ENCODE measurements at places on chromosomes 4 and X.

DNA sequence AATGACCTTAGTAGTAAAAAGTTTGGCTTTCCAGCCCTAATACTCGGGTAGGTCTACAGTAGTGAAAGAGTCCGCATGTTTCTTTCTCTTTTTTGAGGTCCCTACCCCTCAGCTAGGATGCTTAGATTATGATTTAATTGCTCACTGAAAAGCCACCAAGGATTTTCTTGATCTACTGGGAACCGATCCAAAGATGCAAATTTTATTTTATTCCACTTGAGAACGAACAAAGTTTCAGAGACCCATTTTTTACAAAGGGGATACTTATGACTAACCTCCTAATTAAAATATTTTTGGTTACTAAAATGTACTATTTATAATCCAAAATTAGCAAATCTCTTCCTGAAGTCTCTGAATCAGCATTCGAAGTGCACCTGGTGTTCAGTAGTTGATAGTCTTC is 14.3 kb upstream of the PDHA2 start:
- no peak overlapping the region for H3K4me3 ChIP-seq
- DNase-seq = no peak
- no peaks in the 10 kb centered on the region for H3K36me3 ChIP-seq
- no peak overlapping the region for H3K27ac ChIP-seq

GRCh38 chr4:4995103-4995907 is 24.0 kb downstream of the CYTL1 start:
- DNase-seq = peak; percentile 54
- H3K4me3 ChIP-seq = no peak overlapping the region
- no peaks in the 10 kb centered on the region for H3K27me3 ChIP-seq
- H3K36me3 ChIP-seq = no peaks in the 10 kb centered on the region
- no peak overlapping the region for H3K27ac ChIP-seq
- H3K4me1 ChIP-seq = no peaks in the 10 kb centered on the region

- no peak overlapping the region for H3K4me3 ChIP-seq
- H3K4me1 ChIP-seq = no peaks in the 10 kb centered on the region
- no peak overlapping the region for H3K27ac ChIP-seq
These were observed 30.6 kb downstream of the ABHD18 start for GRCh38 chr4:127995776-127996175.

GRCh38 chr4:177726111-177726510 is 283.9 kb upstream of the AGA start:
- no peak overlapping the region for H3K27ac ChIP-seq
- H3K4me1 ChIP-seq = no peaks in the 10 kb centered on the region
- H3K27me3 ChIP-seq = no peaks in the 10 kb centered on the region

GRCh38 chrX:121050781-121051180 is 3.4 kb downstream of the GLUD2 start:
- DNase-seq = no peak
- no peaks in the 10 kb centered on the region for H3K4me1 ChIP-seq
- H3K4me3 ChIP-seq = no peak overlapping the region
- H3K36me3 ChIP-seq = no peaks in the 10 kb centered on the region
- H3K27ac ChIP-seq = no peak overlapping the region

DNA sequence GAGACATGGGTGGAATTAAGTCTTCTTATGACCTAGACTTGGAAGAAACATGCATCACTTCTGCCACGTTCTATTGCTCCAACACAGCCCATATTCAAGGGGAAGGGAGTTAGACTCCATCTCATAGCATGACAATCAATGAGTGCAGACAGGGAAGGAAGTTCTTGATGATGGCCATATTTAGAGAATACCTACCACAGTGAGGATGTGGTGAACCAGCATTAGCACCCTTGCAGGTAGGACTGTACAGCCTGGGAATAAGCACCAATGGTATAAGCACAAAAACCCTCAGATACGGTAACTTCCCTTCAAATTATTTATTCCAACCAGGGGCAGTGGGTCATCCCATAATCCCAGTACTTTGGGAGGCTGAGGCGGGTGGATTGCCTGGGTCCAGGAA is 29.8 kb downstream of the PAGE2 start:
- DNase-seq = no peak
- no peak overlapping the region for H3K4me3 ChIP-seq
- no peak overlapping the region for H3K27ac ChIP-seq
- H3K27me3 ChIP-seq = no peaks in the 10 kb centered on the region
- no peaks in the 10 kb centered on the region for H3K36me3 ChIP-seq

DNA sequence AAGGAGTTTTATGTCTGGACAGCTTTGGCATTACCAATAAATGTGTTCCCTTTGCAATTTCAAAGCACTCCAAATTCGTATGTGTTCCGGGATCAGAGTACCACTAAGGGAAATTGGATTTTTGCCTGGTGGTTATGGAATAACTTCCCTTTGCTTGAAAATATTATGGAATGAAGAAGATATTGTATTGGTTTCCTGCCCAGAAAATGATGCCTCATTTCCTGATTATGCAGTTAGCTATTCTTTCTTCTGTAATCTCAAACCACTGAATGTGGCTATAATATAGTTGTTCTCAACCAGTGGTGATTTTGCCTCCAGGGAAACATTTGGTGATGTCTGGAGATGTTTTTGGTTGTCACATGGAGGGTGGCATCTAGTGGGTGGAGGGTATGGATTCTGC is 142.9 kb downstream of the PCDH7 start:
- H3K27me3 ChIP-seq = no peaks in the 10 kb centered on the region
- DNase-seq = no peak
- no peak overlapping the region for H3K27ac ChIP-seq
- no peaks in the 10 kb centered on the region for H3K4me1 ChIP-seq
- H3K36me3 ChIP-seq = no peaks in the 10 kb centered on the region

- no peak for DNase-seq
- H3K4me1 ChIP-seq = peaks cover 11% of the 10 kb centered on the region
- H3K27me3 ChIP-seq = no peaks in the 10 kb centered on the region
- no peak overlapping the region for H3K4me3 ChIP-seq
- no peak overlapping the region for H3K27ac ChIP-seq
- no peaks in the 10 kb centered on the region for H3K36me3 ChIP-seq
These were observed 15.7 kb downstream of the LGI2 start for GRCh38 chr4:25015012-25015411.

- no peaks in the 10 kb centered on the region for H3K27me3 ChIP-seq
- no peak overlapping the region for H3K27ac ChIP-seq
- no peak for DNase-seq
- H3K36me3 ChIP-seq = peaks cover 7% of the 10 kb centered on the region
- no peaks in the 10 kb centered on the region for H3K4me1 ChIP-seq
These were observed 1.1 kb downstream of the SLC9B2 start for GRCh38 chr4:103075435-103075893.

DNA sequence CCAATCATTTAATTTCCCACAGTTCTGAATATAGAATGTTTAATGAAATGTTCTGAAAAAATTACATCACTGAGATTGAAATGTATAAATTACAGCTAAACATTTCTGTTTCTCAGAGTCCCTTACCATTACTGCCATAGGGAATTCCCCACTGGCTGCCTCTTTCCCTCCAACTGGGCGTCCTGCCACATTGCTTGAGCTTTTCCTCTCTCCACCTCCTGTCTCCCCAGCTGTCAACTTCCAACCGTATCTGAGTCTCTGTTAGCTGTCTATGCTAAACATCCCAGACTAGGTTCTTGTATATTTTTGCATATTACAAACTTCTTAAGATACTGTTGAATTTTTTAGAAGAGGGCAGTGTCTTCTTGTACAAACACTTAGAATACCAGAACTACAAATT is 407.3 kb upstream of the SLIT2 start:
- H3K4me3 ChIP-seq = no peak overlapping the region
- no peaks in the 10 kb centered on the region for H3K4me1 ChIP-seq
- DNase-seq = peak; percentile 17
- H3K27me3 ChIP-seq = no peaks in the 10 kb centered on the region
- no peak overlapping the region for H3K27ac ChIP-seq

DNA sequence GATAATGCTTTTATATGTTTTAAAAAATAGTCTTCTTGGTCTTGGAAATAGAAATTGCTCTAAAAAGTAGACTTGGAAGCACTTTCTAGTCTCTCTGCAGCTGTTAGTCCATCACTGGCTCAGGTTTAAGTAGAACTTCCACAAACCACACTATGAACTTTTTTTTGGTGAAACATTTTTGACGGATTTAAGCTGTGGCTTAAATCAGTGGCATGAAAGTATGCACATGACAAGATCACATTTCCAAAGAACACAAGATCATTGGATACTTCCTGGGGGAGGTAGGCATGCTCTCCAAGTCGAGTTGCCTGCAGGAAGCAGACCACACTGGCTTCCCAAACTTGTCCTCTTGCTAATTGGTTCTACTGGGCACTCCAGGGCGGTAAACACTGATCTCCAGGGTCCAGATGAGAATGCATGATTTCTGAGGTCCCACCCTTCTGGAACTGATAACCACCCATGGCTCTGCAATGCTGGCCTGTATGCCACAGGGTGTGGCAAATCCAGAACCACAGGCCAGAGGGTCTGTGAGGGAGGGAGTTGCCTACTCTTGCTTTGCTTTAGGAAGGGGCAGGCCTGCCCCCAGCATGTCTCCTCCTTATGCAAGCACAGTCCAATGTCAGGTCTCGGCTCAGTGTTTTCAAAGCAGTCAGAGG is 331.9 kb upstream of the SFRP2 start:
- DNase-seq = no peak
- H3K36me3 ChIP-seq = no peaks in the 10 kb centered on the region
- no peak overlapping the region for H3K4me3 ChIP-seq

- H3K4me3 ChIP-seq = no peak overlapping the region
- H3K27me3 ChIP-seq = no peaks in the 10 kb centered on the region
- no peaks in the 10 kb centered on the region for H3K36me3 ChIP-seq
These were observed 32.0 kb downstream of the SPIN3 start for GRCh38 chrX:56963377-56963776.

DNA sequence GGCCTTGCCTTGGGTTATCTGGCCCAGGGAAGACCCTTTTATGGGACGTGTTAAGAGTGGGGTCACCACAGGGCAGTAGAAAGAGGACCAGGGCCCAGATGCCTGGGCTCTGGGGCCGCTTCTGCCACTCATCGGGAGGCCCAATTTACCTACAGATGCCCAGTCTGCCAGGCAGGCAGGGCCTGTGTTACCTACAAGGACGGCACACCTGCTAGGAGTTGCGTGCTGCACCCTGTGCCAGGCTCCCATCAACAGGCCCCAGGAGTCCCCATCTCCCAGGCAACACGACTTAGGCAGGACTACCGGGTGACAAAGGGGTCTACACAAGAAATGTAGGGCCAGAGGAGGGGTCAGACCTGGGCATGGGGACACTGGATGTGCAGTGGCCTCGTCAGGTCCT is 34.6 kb downstream of the WDR1 start:
- no peak overlapping the region for H3K27ac ChIP-seq
- no peak overlapping the region for H3K4me3 ChIP-seq
- peaks cover 89% of the 10 kb centered on the region for H3K36me3 ChIP-seq
- H3K4me1 ChIP-seq = peaks cover 11% of the 10 kb centered on the region

GRCh38 chrX:23726191-23726590 is 16.9 kb downstream of the ACOT9 start:
- H3K27ac ChIP-seq = no peak overlapping the region
- no peak overlapping the region for H3K4me3 ChIP-seq
- DNase-seq = no peak
- no peaks in the 10 kb centered on the region for H3K36me3 ChIP-seq

DNA sequence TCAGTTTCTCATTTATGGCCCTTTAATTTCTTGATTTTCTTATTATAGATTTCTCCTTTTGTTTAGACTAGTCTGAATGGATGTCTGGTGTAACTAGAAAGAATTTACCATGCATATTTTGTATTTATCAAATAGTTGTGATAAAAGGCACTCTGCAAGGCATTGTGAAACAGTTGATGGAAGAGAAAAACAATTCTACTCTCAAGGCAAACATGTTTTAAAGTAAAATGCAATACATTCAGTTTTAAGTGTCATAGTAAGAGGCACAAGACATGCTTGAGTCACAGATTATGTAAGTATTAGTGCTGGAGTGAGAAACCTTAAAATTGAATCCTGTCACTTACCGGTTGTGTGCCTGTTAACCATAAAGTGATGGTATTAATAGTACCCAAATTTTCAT is 283.3 kb upstream of the DKK2 start:
- DNase-seq = no peak
- no peaks in the 10 kb centered on the region for H3K36me3 ChIP-seq
- H3K4me3 ChIP-seq = no peak overlapping the region

DNA sequence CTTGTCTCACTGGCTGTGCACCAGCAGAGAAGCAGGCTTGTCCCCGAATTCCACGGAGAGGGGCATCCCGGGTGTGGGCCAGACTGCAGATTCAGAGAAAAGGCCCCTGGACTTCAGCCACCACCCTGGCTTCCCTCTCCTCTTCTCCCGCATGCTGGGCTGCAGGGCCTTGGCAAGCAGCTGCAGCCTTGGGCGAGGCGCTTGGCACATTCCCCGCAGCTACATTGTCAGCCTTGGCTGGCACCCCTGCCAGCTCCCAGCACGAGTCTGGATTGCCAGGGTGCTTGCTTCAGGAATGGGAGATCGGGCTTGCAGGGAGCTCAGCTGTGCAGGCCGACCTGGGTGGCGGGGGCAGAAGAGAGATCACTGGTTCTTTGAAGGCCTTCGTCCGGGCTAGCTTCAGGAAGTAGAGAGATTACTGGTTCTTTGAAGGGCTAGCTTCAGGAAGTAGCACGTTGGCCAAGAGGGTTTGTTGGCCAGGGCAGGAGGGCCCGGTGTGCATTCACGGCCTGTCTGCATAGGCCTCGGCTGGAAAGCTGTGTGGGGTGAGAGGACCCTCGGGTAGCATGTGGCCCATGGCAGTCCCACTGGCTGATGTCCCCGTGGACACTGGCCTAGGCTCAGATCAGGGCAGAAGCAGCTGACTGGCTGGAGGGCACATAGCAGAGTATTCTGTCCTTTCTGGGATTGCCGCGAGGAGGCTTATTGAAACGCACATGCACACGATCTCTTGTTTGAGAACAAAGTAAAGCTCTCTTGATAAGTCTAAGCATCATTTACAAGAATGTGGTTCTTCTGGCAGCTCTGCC is 2.7 kb downstream of the ABCD1 start:
- H3K27me3 ChIP-seq = no peaks in the 10 kb centered on the region
- H3K4me1 ChIP-seq = peaks cover 21% of the 10 kb centered on the region
- H3K27ac ChIP-seq = peak overlapping the region; percentile 48

GRCh38 chr4:68250151-68250930 is 4.8 kb upstream of the TMPRSS11B start:
- no peaks in the 10 kb centered on the region for H3K36me3 ChIP-seq
- H3K4me1 ChIP-seq = no peaks in the 10 kb centered on the region
- no peak overlapping the region for H3K27ac ChIP-seq
- no peak overlapping the region for H3K4me3 ChIP-seq
- no peaks in the 10 kb centered on the region for H3K27me3 ChIP-seq

GRCh38 chr4:186946682-186947294 is 223.1 kb upstream of the FAT1 start:
- peaks cover 8% of the 10 kb centered on the region for H3K4me1 ChIP-seq
- DNase-seq = no peak

GRCh38 chr4:7135389-7135746 is 57.0 kb upstream of the SORCS2 start:
- H3K27ac ChIP-seq = peak overlapping the region; percentile 38
- peak; percentile 25 for DNase-seq
- H3K4me3 ChIP-seq = no peak overlapping the region
- H3K36me3 ChIP-seq = no peaks in the 10 kb centered on the region
- no peaks in the 10 kb centered on the region for H3K27me3 ChIP-seq

GRCh38 chr4:107801766-107802211 is 22.9 kb upstream of the SGMS2 start:
- peak; percentile 64 for DNase-seq
- H3K27me3 ChIP-seq = no peaks in the 10 kb centered on the region
- H3K4me3 ChIP-seq = no peak overlapping the region
- H3K4me1 ChIP-seq = no peaks in the 10 kb centered on the region
